Neural crest cell (in vitro differentiated cells): ENCODE measurements at places on chromosomes 2 and 18.

GRCh38 chr2:70679259-70679658 lies 88.7 kb downstream of the ADD2 start:
- no peak for DNase-seq

DNA sequence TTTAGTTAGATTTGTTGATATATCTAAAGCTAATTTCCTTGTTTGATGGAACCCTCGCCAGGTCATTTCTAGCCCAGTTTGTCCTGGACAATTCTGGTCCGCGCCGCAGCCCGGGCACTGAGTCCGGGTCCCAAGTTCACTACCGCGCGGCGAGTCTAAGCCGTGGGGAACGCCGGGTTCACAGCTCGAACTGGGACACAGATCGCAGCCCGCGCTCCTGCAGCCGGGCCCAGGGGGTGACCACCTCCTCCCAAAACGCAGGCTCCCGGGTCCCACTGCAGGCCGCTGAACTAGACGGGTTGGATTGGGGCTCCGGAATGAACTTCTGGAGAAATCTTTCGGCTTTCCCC lies 681 bp downstream of the ACADL start:
- DNase-seq = peak; percentile 6

GRCh38 chr2:8847400-8847799 lies 10.0 kb upstream of the KIDINS220 start:
- DNase-seq = no peak

GRCh38 chr18:26928670-26929313 lies 63.3 kb upstream of the AQP4 start:
- no peak for DNase-seq

- no peak for DNase-seq
Observed at GRCh38 chr2:162559194-162559593, 215.3 kb downstream of the GCA start.

- DNase-seq = no peak
Observed at GRCh38 chr2:218717262-218717661, 6.6 kb downstream of the TTLL4 start.
